ENCODE measurements at places on chromosomes 11 and 22.

GRCh38 chr11:62545437-62546243, 966 bp downstream of the AHNAK start:
- DNase-seq = peak; percentile 39

GRCh38 chr11:34006876-34007275, 44.7 kb upstream of the CAPRIN1 start:
- no peak for DNase-seq

GRCh38 chr11:2128511-2129307, 10.5 kb downstream of the IGF2 start:
- DNase-seq = no peak

DNA sequence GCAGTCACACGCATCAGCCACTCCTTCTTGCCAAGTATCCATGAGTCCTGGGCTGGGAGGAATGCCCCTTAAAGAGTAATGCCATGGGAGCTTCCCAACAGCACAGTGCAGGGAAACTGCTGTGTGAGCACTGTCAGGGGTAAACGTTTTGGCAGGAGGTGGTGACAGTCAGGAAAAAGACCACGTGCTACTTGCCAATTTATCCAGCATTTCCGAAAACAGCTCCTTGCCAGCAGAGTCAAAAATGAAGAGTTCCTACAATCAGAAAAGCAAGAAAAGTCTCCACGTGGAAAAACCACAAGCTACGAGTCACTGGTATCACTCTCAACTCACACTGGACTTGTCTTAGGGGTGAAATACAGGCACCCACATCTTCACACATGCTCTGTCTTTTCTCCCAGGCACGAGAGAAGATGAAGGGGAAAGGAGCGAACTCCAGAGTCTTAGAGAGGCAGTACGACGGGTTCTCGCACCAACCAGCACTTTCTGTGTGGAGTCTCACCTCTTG, 9.9 kb downstream of the IFT27 start:
- DNase-seq = no peak

GRCh38 chr22:22748297-22748743, 103.9 kb downstream of the GGTLC2 start:
- peak; percentile 7 for DNase-seq

- no peak for DNase-seq
Measured at GRCh38 chr11:15523543-15523942, 408.8 kb downstream of the INSC start.

DNA sequence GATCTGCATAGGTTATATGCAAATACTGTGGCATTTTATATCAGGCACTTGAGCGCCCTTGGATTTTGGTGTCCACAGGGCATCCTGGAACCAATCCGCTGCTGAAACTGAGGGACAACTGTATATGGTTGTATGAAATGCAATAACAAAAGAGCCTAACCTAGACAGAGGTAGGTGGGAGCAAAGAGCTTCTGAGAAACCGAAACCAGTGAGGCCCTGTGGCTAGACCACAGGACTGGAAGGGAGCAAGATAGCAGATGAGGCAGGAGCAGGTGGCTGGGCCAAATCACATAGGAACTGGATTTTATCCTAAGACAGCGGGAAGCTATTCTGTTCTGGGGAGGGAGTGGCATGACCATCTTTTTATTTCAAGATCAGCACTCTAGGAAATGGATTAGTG, 30.1 kb downstream of the RCN1 start:
- DNase-seq = no peak

DNA sequence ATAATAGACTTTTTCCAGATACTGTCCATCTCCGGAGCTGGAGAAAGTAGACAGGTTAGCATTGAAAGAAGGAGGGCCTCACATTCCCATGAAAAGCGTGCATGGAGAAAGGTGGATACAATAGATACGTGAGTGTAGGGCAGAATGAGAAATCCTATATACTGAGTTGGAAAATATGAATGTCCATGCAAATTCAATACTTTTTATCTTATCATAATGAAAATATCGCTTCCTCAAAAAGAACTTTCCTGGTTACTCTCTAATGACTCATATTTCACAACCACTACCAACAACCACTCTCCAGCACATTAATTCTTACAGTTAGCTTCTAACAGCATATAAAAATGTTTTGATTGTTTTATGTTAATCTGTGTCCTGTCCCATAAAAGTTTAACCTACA, 22.0 kb upstream of the MS4A6A start:
- DNase-seq = no peak

DNA sequence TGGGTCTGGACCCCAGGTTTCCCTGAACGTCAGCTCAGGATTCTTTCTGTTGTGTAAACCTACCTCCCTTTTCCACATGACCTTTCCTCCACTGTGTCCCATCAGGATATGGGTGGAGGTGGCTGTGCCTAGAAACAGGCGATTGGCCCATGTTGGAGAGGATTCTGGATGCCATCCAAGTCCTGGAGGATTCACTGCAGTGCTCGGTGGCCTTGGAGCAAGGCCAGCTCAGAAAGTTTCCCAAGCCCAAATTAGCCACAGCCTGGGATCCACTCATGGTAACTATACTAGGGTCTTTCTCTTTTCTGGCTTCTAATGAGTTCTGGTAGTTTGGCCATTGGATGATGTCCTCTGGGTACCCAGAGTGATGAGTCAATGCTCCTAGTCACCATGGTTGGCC, 141.6 kb downstream of the SNX19 start:
- no peak for DNase-seq

GRCh38 chr22:48779211-48779643, 1048.4 kb downstream of the BRD1 start:
- no peak for DNase-seq

DNA sequence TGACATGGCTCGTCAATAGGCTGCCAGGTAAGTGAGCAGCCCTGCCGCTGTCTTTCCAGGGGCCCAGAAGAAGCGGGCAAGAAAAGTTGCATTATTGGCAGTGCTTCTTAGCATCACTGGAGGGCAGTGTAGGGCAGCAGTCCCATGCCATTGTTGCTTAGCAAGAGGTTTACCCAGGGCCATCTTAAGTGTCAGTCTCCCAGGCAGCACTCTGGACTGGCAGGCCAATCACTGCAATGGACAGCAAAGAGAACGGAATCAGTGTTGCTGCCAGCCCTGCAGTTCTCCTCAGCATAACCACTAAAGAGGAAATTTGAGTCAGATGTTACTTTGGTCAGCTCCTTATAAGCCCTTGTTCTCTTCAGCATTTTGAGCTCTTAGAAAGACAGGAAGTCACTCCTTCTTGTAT, 13.4 kb upstream of the GRK2 start:
- DNase-seq = no peak

- no peak for DNase-seq
Measured at GRCh38 chr11:66124564-66124963, 54.5 kb downstream of the PACS1 start.

GRCh38 chr11:75194147-75194546, 43.2 kb downstream of the SLCO2B1 start:
- DNase-seq = no peak

DNA sequence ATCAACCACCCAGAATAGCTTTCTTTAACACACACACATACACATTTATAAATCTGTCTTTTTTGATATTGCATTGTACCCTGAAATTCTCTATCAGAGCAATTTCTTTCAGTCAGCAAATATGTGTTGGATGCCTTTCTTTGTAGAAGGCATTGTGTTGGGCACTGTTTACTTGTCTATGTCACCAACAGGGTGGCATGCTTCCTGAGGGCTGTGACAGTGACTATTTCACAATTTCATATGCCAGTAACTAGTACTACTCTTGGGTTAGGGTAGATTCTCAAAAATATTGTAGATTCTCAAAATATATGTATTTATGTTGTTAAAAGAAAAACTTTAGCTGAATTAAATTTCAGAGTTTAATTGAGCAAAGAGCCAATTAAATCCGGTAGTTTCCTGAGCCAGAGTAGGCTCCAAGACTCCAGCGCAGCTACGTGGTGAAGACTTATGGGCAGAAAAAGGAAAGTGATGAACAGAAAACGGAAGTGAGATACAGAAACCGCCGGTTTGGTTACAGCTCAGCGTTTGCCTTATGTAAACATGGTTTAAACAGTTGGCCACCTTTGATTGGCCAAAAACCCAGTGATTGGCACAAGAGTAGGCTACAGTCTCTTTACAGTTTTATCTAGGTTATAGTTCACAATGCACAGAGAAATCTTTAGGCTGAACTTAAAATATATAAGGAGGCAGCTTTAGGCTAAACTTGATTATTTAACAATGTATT, 723.3 kb downstream of the NTM start:
- DNase-seq = no peak

- no peak for DNase-seq
Measured at GRCh38 chr11:77467233-77467632, 6.7 kb downstream of the PAK1 start.

GRCh38 chr11:47235163-47235562, 13.5 kb downstream of the ACP2 start:
- no peak for DNase-seq

GRCh38 chr11:60985991-60986915, 14.8 kb downstream of the CD6 start:
- peak; percentile 98 for DNase-seq

- no peak for DNase-seq
Measured at GRCh38 chr11:3042496-3043314, 14.5 kb downstream of the CARS1 start.

DNA sequence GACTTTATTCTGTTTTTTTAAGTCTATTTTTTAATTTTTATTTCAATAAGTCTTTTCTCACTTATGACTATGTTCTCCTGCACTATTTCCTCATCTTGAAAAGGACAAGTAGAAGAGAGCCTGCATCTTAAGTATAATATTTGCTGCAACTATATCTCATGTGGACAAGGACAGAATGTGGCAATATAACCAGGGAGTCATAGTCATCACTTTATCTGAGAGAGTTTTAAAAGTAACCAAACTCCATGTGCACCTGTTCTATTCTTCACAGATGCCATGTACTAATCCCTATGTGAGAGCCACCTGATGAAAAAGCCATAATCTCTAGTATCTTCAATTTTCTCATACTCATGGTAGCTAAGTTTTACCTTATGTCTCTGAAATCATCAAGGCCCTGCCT, 104.2 kb upstream of the SOX6 start:
- no peak for DNase-seq

- DNase-seq = no peak
Measured at GRCh38 chr22:25420925-25421904, 143.3 kb upstream of the GRK3 start.

DNA sequence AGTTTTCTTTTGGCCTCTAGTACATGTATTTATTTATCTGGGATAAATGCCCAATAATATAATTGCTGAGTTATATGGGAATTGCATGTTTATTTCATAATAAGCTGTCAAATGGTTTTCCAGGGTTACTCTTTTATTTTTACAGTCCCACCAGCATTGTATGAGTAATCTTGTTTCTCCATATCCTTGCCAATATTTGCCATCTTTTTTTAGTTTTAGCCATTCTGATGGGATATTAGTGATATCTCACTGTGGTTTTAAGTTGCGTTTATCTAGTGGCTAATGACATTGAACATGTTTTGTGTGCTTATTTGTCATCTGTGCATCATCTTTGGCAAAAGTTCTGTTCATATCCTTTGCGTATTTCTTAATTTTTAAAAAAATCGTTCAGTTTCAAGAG, 372.8 kb upstream of the CCDC179 start:
- no peak for DNase-seq
